ENCODE measurements at places on chromosomes 6 and 20.

- peak; percentile 74 for DNase-seq
These were observed 278.2 kb upstream of the SUPT3H start for GRCh38 chr6:45655745-45656476.

DNA sequence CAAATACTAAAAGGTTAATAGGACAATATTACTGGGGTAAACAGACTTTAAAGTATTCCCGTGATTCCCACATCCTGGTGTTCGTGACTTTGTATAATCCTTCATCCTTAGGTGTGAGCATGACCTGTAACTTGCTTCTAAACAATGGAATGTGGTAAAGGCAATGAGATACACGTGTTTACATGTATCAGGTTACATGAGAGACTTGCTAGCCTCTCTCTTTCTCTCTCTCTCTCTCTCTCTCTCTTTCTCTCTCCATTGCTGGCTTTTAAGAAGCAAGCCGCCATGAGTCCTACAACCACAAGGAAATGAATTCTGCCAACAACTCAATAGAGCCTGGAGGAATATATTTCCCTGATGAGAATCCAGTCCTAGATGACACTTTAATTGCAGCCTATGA, 83.9 kb upstream of the LGSN start:
- no peak for DNase-seq

- no peak for DNase-seq
These were observed 48.1 kb downstream of the NOL4L start for GRCh38 chr20:32536851-32537656.

GRCh38 chr20:32975698-32976674, 28.2 kb downstream of the SUN5 start:
- DNase-seq, result no peak

DNA sequence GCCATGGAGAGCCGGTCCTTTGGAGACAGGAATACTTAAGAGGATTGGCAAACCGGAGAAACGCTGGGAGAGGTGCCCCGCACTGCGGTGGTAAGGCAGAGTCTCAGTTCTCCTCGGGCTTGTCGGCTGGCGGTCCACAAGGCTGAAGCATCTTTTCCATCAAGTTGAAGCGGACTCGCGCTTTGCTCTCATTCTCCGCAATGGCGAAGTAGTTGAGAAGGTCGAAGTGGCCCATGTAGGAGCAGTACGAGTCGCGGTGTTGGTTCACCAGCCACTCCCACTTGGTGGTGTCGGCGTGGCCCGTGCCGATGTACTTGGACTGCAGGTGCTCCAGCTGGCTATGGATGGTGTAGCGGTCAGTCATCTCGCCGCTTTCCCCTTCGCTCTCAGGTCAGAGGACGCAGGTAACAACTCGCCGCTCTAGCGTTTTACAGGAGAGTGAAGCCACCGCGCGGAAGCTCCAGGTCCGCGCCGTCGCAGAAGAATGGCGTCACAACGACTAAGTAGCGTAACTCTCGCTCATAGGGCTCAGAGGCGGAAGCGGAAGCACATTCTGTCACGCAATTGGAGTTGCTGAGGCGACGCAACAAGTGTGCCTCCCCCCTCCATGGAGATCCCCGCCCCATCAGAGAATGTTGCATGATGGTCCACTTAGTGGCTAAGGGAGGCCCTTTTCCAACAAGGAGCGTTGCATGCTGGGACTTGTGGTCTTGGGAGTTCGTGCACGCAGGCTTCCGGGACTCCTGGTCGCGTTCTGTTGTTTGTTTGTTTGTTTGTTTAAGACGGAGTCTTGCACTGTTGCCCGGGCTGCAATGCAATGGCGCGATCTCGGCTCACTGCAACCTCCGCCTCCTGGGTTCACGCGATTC, at the start of gene SF3B5:
TSS of gene SF3B5 (minus strand) at position 440 of the 869 bp plus-strand sequence. CDS start at position 364, 76 bp downstream.
- peak; percentile 99 for DNase-seq

DNA sequence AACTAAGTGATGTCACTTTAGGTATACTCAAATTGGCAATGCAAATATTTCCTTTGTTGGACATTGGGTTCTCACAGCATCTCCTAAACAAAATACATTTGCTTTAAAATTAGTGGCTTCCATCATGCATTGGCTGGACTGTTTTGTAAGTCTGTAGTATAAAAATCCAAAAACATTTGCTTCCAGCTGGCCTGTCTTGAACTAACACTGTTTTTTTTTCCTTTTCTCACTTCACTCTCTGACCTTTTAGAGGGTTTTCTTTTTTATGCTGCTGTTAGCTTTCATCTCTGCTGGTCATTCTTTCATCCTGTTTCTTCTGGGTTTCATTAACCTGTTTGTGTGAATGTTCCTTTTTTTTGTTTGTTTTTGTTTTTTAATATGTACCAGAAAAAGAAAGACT, 121.7 kb upstream of the MLIP start:
- DNase-seq, result no peak

GRCh38 chr6:161649068-161649467, 375.2 kb upstream of the AGPAT4 start:
- DNase-seq, result no peak

GRCh38 chr6:157265186-157265585, 58.1 kb downstream of the TMEM242 start:
- no peak for DNase-seq

- DNase-seq, result no peak
These were observed 133.8 kb downstream of the GMPR start for GRCh38 chr6:16372029-16372776.

- DNase-seq, result no peak
These were observed 17.3 kb upstream of the POU5F1 start for GRCh38 chr6:31187780-31188194.

GRCh38 chr20:3763671-3764601, 3.6 kb downstream of the ADISSP start:
- no peak for DNase-seq

DNA sequence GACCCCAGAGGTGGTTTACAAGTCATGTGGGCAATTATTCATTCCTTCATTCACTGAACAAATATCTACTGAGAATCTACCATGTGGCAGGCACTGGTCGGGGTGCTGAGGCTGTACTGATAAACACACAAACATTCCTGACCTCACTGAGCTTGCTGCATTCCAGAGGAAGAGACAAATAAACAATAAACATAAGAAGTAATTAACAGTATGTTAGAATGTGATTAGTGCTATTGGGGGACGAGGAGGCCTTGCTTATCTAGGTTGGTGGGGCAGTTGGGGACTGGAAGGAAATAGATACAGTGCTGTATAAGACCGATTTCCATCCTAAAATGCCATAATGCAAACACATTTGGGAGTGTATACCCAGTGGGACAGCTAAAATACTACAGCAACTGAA, 44.1 kb downstream of the MAK start:
- no peak for DNase-seq

DNA sequence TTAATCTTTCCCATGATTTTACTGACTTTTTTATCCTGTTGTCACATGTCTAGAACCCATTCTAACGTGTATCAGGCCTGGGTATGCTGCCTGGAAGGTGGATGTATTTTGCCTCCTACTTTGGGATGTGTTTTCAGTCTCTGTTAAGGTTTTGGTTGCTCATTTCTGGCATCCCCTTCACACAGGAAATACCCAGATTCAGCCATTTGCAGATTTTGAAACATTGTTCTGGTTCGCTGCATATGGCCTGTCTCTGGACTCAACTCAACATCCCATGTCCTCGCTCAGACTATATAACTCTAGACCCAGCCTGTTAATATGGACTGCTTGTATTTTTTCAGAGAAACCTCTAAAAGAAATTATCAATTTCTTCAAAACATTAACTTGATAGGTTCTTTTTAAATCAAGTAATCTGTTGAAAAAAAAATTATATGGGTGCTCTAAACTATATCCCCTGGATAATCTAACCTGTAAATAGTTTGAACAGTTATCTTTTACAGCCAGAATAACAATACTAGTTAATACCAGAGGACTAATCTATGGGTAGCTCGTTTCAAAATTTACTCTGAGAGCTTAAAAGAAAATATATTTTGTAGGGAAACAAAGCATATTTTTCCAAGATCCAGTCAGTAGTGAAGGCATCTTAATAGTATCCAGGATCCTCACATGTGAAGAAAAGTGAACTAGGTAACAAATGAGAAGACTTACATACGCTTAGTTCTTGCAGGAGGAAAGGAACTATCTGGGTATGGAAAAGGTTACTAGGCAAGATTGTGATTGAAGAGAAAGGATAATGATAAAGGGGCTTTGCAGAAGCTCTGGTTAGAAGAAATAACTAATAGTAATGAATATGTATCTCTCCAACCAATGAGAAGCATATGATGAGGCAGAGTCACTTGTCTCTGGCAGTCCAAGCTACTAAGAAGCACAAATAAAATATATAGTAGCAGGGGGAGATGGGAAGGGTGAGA, 23.4 kb upstream of the HLA-DQB1 start:
- no peak for DNase-seq

- DNase-seq, result peak; percentile 35
These were observed 257.8 kb downstream of the GMDS start for GRCh38 chr6:1987640-1988039.

- DNase-seq, result no peak
These were observed 91.1 kb downstream of the DST start for GRCh38 chr6:56551409-56552120.

DNA sequence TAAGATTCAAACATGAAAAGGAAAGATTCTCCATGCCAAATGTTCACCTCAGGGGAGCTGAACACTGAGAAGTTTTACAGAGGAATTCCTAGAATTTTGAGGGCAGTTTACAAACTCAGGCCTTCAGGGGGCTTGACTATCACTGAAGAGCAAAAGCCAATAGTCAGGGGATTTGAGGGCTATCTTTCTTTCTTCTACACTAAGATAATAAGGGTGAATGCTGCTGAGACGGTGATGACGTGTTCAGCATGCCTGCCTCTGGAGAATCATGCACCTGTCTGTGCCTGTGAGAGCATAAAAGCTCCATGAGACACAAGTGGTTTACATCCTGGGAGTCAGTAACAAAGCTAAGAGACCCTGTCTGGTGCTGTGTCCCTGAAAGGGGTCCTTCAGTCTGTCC, 1085.6 kb downstream of the KIF16B start:
- no peak for DNase-seq

GRCh38 chr6:105302617-105303128, 100.2 kb downstream of the PREP start:
- DNase-seq, result no peak

- no peak for DNase-seq
These were observed 136.4 kb downstream of the UST start for GRCh38 chr6:148883270-148883669.

GRCh38 chr6:39313526-39314272, 520 bp downstream of the KCNK17 start:
- DNase-seq, result no peak

DNA sequence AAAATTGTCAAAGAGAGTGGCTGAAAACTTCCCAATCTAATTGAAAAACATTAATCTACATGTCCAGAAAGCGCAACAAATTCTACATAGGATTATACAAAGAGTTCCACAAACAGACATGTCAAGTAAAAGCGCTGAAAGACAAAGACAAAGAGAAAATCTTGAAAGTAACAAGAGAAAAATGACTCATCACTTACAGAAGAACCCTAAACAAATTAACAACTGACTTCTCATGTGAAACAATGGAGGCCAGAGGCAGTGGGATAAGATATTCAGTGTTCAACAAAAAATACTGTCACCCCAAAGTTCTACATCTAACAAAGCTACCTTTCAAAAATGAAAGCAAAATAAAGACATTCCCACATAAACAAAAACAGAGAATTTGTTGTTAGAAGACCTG, 2.0 kb upstream of the POM121L2 start:
- DNase-seq, result no peak

GRCh38 chr20:35216541-35216940, 9.9 kb upstream of the MMP24 start:
- DNase-seq, result no peak

- DNase-seq, result no peak
These were observed 14.5 kb downstream of the SOD2 start for GRCh38 chr6:159678574-159678973.

DNA sequence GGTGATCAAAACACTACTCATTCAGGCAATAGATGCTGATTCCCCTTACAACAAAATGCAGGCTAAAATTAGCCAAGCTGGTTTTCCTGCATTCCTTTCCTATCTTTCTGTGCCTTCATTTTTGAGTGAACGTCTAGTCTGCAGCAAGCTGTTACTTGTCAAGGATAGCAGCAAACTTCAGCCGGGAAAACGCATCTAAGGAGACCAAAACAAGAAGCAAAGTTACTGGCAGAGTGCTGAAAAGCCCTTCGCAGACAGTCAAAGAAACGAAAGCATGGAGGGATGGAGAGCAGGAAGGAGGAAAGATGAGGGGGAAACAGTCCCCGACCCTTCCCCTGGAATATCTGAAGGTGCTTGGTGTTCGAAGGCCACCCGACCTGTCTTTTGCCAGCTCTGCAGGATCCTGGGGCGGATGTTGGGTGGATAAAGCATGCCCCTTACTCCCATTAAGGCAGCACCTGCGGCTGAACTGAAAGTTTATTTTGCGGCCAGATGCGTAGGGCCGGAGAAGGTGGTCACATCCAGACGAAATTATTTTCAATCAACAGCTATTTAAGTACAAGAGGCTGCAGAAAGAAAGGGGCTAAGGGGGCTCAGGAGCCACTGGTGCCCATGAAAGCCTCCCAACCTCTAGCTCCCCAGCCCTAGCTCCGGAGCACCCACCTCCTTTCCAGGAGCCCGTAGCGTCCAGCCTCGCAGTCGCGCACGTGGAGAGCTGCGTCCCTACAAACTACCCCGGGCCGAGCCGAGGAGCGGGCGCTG, 538 bp downstream of the FERMT1 start:
- no peak for DNase-seq

GRCh38 chr6:115271434-115271833, 789.3 kb downstream of the FRK start:
- DNase-seq, result no peak

- DNase-seq, result no peak
These were observed 9.6 kb upstream of the NRM start for GRCh38 chr6:30700340-30700739.

GRCh38 chr6:26214803-26215584, 127.8 kb downstream of the HFE start:
- DNase-seq, result no peak

DNA sequence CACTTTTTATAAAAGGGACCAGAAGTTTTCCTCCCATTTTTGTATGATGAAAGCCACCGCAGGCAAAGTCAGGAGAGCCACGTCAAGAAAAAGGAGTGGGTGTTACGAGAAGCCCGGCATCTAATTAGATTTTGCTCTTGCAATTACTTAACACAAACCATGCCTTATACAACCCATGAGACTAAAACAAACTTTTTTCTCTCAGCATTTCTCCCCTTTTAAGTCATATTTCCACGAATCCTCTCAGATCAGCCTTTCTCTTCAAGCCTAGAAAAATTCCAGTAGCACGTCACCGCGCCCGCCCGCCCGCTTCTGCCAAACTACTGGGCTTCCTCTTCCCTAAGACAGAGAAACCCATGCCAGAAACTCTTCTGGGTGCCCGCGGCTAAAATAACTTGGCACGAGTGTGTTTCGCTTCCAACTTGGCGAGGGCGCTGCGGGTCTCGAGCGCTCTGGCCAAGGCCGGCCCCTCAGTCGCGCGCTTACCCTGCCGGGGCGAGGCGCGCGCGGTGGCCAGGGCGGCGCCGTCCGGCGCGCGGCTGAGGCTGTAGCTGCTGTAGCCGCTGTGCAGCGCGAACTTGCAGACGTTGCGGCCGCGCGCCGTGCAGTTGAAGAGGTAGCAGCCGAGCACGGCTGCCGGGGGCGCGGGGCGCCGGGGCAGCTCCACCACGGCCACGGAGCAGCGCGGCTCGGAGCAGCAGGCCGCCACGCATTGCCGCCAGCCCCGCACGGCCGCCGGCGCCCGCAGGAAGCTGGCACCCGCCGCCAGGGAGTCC, 1.0 kb downstream of the LRP11 start:
- peak; percentile 86 for DNase-seq

- no peak for DNase-seq
These were observed 603.1 kb downstream of the HACE1 start for GRCh38 chr6:104256646-104257045.

Data from fibroblast of the conjunctiva (primary cell).